ENCODE measurements at places on chromosomes 13 and 19.

DNA sequence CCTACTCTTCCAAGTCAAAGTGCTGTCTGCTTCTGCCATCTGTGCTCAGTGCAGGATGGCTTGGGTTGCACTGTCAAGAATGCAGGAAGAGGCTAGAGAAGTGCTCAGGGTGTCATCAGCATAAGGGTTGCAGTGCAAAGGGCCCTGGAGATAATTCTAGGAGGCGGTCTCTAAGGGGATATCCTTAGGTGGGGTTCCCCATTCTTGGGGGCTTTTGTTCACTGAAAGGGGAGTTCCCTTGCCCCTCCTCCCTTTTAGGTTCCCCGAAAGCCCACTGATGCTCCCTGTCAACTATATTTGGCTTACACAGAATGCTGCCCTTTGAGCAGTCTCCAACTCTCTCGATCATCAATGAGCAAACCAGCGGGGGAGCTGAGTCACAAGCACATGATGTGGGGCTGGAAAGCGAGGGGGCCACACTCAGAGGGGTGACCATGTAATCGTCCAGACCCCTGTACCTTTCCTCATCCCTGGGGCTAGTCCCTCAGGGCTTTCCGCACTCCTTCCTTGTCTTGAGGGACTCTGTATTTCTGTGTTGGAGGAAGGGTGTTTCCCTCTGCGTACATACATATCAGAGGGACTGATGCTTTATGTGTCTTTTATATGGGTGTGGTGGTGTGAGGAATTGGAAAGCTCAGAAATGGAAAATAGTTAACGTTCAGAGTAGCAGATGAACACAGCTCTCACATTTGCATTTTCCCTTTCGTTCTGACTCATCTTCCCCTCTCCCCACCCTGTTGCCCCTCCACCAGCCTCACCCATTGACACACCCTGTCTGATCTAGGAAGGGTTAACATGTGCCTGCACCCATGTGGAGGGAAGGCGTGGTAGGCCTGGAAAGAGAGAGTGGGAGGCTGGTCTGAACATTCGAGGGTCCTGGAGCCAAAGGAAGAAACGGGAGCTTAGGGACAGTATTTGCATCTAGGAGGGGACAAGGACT lies 6.7 kb downstream of the ZBTB32 start:
- no peak for DNase-seq

GRCh38 chr19:39430675-39431593 lies 4.8 kb downstream of the RPS16 start:
- DNase-seq: no peak

GRCh38 chr13:36158611-36159010 lies 27.4 kb upstream of the DCLK1 start:
- no peak for DNase-seq

DNA sequence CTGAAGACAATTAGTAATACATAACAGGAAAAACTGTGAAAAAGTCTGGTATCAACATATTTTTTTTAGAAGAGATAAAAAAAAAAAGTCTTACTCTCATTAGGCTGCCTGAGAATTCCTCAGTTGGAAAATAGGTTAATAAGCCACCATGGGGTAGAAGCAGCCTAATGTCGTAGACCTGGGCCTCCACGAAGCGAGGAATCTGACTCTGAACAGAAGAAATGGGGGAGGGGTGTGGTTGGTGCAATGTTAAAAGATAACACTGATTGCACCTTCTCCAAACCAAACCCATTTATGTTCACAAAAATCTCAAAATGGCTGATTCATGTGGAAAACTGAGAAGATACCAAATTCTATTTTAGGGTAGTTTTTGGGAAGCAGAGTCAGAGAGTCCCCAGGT lies 62.4 kb downstream of the MPHOSPH8 start:
- DNase-seq: no peak

DNA sequence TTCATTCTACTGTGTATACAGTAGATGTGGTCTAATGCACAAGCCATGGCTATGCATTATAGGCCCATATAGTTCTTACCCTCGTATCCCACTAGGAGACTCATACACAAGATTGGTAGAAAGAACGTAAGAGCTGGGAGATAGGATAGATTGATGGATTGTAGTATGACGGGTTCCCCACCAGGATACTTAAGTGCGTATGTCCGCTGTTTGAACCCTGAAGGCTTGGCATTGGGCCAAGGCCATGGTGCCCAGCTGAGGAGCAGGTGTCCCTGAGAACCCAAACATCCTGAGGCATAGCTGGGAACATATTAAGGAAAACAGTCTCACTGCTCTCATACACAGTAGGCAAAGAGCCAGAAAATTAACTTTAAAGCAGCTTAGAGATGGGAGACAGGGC lies 617.5 kb upstream of the KLF12 start:
- DNase-seq: no peak

DNA sequence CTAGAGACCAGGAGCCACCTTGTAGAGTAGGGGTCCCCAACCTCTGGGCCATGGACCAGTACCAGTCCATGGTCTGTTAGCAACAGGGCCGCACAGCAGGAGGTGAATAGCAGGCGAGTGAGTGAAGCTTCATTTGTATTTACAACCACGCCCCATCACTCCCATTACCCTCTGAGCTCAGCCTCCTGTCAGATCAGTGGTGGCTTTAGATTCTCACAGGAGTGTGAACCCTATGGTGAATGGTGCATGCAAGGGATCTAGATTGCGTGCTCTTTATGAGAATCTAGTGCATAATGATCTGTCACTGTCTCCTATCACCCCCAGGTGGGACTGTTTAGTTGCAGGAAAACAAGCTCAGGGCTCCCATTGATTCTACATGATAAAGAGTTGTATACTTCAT lies 303.6 kb downstream of the KCNRG start:
- no peak for DNase-seq

DNA sequence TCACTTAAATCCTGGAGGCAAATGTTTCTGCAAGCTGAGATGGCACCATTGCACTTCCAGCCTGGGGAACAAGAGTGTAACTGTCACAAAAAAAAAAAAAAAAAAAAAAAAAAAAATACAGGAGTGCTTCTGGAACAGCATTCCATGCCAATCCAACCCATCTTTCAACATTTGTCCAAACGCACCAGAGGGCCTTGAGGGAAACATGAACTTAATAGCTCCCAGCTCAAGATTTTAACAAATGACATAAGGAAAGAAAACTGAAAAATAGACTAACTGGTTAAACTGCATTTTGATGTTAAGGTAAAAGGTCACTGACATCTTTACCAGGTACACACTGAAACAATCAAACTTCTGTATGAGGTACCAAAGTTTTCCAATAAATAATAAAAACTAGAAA lies 47.7 kb upstream of the ZNF83 start:
- DNase-seq: no peak

DNA sequence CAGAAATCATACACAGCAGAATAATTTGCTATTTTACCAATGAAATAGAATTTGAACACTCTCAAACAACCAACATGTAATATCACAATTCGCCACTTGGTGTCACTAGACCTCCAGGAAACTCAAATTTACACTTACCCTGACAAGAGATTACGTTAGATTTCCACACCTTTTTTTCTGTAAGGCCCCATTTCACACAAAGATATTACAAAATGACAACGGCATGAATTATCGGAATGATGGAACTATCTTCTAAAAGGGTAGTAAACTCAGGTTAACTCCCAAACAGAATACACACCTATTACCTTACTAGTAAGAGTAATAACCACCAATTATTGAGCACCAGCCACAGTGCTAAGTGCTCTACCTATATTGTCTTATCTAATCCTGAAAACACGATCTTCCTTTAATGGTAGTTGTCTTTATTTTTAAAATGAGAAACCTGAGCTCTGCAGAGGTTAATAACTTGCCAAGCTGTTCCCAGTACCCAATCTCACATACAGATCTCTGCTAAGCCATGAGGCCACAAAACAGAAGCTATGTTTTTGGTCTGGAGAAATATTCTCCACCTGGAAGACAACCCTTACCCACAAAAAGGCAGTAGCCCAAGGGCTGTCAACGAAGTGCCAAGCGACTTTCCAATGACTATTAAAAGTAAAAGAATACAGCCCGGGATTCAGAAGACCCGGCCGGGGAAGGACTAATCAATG lies 152.4 kb downstream of the DCLK1 start:
- DNase-seq: no peak

Measured in natural killer cell (primary cell).